Mesendoderm (in vitro differentiated cells): ENCODE measurements at places on chromosomes 5 and 9.

DNA sequence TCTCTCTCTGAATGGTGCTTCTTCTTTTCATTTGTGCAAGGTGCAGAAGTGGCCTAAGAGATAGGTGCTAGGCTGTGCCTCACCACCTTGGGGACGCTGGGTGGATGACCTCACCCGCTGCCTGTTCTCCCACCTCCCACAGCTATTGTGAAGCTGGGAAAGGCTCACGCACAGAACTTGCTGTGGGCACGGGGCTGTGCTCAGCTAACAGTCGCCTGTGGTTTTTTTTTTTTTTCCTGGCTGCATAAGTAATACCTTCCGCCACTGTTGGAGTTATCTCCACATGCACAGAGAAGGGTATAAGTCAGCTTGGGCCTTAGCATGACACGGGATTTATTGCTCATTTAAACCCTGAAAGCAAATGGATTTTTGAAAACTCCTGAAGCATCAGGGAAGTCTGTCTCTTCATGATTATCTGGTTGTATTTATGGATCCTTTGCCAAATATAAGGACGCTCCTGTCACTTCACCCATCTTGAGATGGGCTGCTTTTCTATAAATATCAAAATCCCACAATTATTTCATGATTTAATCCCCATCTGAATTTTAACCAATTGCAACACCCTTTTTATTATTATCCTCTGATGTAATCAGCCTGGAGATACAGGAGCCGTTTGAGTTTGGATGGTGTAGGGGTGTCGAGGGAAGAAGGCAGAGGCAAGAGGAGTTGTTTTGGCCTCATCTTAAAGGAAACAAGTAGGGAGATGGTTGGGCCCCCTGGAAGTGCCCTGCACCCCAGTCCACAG lies 9.0 kb downstream of the DBH start:
- DNase-seq = no peak

GRCh38 chr5:15233566-15233965 lies 266.4 kb upstream of the FBXL7 start:
- DNase-seq = no peak

GRCh38 chr5:22250528-22250927 lies 602.6 kb downstream of the CDH12 start:
- no peak for DNase-seq

- DNase-seq = no peak
These were observed 602.0 kb upstream of the EDIL3 start for GRCh38 chr5:84986688-84987087.

GRCh38 chr9:120532475-120532874 lies 47.5 kb downstream of the CDK5RAP2 start:
- no peak for DNase-seq

DNA sequence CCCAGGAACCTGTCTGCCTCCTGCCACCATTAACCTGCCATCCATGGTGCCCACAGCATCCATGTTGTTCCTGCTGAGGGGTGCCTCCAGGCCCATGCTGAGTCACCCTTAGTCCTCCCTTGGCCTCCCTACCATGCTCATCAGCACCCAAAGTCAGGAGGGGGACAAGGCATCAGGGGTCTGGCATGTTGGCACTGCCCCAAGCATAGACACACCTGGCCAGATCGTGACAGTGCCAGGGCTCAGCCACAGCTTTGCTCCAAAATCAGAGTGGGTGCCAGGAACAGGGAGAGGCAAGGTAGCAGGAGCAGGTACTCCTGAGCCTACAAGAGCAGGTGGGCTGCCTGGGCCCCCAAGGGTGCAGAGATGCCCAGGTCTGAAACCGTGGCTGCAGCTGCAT lies 566.6 kb downstream of the TLE1 start:
- DNase-seq = no peak
